ENCODE measurements at places on chromosomes 13 and 19.

DNA sequence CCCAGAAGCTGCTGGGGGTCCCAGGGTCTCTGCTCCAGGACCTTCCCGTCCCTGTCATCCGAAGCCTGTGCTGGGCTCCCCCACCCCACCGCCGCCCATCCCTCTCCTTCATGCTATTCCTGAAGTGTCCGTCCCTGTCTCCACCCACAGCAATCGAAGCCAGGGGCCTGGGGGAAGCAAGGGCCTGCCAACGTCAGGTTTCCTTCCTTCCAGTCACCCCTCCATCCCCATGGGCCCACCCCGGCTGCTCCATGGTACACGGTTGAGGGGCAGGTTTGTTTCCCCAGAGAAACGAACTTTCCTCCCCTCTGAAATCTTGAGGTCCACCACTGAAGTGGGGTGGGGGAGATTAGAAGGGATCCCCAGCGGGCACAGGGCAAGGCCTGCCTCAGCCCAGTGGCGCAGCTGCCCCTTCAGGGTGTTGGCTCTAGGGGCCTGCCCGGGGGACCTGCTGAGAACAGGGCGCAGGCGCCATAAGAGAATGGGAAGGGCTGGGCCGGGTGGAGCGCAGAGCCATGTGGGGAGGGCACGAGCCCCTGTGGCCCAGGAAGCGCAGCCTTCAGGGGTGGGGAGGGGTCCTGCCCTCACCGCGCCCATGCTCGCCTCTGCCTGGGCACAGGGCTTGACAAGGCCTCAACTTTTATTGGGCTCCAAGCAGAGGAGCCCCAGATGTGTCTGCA is 16.1 kb downstream of the CEBPG start:
- peak; percentile 84 for DNase-seq

GRCh38 chr13:40779796-40780285 is 8.9 kb upstream of the MRPS31 start:
- DNase-seq, result no peak

- DNase-seq, result no peak
Measured at GRCh38 chr13:75473468-75473867, 8.5 kb downstream of the TBC1D4 start.

- no peak for DNase-seq
Measured at GRCh38 chr13:76948149-76948548, at the start of gene ACOD1. Gene ACOD1, plus strand, starts transcription at chr13:76948511. Its CDS starts 48 bp downstream, at chr13:76948559.

GRCh38 chr13:75901501-75901900 is 265.4 kb downstream of the LMO7 start:
- no peak for DNase-seq

GRCh38 chr13:66532845-66533244 is 697.3 kb downstream of the PCDH9 start:
- DNase-seq, result no peak

DNA sequence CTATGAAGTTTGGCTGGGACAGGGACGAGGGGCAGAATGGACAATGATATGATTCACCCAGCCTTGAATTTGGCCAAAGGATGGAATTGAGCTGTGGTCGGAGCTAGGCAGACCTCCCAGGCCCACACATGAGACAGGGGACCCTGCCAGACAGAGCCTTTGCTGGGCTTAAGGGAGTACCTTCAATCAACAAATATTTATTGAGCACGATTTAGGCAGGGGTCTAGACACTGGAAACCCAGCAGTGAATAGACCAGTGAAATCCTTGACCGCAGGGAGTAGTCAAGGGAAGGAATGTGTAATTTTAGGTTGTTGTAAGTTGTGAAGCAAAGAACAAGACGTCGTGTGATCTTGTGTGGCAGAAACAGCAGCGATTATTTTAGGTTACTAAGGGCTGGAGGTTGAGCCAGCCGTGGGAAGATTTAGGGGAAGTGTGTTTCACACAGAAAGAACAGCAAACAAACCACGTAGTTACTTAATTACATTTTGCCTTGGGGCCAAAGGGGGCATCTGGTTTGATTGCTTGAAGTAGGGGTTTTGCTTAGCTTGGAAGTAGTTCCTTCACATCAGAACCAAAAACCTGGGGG is 16.9 kb upstream of the AP1M2 start:
- no peak for DNase-seq

DNA sequence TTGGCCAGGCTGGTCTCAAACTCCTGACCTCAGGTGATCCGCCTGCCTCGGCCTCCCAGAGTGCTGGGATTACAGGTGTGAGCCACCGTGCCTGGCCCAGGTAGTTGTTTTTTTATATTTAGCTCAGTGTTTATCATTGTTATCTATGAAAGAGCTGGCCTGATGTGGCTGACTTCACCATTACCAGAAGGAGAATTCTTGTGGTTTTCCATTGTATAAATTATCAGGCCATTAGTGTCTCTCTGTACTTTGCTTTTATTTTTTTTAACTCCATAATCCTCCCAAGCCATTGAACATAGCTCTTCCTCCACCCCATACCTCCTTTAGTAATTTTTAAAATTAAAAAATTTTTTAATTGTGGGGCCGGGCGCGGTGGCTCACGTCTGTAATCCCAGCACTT is 24.2 kb downstream of the CERS4 start:
- DNase-seq, result no peak

DNA sequence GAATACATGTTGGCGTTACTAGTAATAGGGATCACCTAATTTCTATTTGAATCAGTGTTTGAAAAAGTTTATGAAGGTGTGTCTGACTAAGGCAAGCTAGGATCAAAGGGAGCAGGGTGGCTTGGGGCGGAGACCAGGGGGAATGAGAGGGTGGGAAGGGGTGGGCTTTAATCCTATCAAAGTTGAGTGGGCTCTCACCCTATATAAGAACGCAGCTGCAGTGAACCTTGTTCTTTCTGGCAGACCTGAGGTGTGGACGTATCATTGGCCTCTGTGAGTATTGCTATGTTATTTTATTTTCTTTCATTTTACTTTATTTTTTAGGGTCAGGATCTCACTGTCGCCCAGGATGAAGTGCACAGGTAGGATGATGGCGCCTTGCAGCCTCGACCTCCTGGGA is 37.4 kb downstream of the NLRP12 start:
- DNase-seq, result no peak

DNA sequence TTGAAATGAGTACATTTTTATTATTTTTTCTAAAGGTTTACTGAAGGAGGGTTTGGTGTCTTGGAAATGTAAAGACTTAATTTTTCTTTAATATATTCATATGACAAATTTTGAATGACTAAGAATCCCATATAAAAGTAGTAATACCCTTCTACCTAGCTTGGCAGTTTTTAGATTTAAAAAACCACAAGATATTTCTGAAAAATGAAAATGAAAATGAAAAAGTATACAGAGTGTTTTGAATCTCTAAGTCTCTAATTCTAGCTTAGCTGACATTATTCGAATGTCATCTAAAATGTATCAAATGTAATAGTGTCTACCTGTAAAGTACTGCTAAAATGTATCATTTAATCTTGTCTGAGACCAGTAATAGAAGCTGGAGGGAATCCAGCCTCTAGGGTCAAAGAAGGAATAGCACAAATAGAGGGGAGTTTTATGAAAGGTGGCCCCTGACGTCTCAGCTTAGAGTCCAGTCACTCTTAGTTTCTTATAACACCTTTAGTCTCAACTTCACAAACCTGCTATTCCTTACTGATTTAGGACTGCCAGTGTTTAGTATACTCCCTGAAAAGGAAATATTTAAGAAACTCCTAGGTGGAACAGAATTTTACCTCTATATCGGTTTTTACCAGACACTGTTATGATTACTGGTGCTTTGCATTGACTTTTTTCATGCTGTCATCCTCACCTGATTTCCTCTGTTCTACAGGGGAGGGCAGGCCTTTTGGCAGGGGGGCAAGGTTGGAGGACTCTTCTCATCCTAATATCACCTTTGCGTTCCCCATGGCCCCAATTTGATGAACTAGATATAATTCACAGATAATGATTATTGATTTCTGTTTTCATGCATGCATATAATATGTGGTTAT is 16.2 kb upstream of the MIR17HG start:
- DNase-seq, result no peak

GRCh38 chr19:12757544-12758274 is 6.1 kb downstream of the BEST2 start:
- DNase-seq, result no peak

- DNase-seq, result peak; percentile 90
Measured at GRCh38 chr13:31045286-31046081, 113.0 kb downstream of the TEX26 start.

DNA sequence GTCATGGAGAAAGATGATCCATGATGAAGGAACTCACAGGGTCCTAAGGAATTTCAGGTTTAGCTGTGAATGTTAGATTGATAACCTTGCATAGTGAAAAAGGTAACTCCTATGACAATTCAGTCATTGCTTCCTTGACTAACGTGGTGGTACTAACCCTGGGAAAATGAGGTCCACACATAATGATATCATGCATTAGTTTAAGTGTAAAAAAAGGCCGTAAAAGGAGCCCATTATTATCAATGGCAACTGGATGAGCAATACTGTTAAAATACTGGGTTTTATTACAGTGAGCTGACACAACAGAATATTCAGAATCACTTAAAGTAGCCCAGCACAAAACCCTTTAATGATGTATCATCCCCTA is 515.4 kb downstream of the DCT start:
- DNase-seq, result no peak

DNA sequence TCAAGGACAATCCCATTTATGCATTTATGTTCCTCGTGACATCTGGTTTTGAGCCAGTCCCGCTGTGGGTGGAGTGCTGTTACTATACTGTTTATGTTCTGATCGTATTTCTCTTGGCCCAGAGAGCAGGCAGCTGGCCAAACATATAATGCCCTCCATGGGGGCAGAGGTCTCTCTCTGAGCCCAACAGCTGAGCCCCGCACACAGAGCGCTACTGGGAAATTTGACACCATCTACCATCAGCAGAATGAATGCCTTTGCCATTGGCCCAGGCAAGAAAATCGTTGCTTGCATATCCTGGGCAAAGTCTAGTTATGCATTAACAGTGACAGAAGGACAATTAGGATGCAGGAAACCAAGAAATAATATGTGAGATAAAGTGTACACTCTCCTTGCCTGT is 126.8 kb upstream of the CACNA1A start:
- no peak for DNase-seq

- DNase-seq, result peak; percentile 98
Measured at GRCh38 chr19:33176670-33177416, 17.3 kb upstream of the LRP3 start.

- no peak for DNase-seq
Measured at GRCh38 chr13:114023716-114024602, 50.1 kb upstream of the C13orf46 start.

DNA sequence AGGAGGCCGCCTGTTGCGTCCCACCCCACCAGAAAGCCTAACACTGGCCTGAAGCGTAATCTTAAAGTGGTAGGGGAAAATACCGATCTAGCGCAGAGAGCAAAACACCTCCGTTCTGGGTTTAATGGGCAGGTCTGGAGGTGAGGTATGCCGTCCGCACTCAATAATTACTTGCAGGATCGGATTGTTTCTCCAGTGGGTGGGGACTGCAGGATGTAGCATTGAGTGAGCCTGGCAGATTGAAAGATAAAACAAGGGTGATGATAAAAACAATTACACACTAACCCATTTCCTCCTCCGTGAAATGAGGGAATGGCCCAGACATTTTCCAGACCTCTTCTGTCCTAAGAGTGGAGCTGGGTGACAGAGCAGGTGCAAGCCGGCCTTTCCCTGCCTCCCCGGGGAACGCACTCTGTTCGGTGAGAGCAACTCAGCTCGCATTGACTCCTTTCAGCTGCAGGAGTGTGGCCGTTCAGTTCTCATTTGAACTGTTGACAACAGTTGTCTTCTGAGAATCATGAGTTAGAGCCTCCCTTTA is 110.2 kb upstream of the DOCK9 start:
- no peak for DNase-seq

Measured in lower leg skin (tissue), 4 donors.